NCI-H1694 treated with DMSO at 0.1 percent for 48 hours (cell line): ENCODE measurements at places on chromosomes 12 and 14.

DNA sequence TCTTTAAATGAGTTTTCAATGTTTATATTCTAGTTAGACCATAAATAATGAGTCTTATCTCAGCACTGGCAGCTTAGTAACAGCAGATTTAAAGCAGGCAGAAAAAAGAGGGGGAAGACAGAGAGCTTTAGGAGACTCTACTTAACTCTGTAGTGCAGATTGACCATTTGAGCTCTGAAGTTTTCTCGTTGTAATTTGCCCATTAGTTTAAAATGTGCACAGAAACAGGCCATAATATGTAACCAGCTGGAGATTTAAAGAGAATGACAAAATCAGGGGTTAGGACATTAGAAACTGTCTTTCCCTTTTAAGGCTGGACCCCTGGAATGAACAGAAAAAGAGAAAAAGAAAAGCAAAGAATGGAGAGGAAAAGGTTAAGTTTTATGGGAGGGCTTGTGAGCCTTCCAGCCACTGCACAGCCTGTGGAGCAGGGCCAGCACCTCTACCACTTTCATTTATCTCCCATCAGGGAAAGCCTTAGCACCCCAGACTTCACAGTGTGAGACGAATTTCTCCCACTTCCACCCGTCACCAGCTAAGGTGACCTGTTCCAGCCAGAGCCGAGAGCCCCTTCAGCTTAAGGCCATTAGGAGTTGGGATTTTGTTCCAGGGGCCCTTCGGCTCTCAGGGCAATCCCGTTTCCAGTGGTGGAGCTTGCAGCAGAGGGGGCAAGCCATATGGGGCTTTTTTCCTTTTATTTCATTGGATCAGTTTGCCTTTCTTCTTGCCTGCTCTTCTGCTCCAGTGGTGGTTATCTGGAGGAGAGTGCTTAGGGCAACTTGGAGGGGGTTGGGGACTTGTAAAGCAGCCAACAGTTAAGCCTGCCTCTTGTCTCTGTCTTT is 8.0 kb downstream of the IL22 start:
- no peak for DNase-seq

DNA sequence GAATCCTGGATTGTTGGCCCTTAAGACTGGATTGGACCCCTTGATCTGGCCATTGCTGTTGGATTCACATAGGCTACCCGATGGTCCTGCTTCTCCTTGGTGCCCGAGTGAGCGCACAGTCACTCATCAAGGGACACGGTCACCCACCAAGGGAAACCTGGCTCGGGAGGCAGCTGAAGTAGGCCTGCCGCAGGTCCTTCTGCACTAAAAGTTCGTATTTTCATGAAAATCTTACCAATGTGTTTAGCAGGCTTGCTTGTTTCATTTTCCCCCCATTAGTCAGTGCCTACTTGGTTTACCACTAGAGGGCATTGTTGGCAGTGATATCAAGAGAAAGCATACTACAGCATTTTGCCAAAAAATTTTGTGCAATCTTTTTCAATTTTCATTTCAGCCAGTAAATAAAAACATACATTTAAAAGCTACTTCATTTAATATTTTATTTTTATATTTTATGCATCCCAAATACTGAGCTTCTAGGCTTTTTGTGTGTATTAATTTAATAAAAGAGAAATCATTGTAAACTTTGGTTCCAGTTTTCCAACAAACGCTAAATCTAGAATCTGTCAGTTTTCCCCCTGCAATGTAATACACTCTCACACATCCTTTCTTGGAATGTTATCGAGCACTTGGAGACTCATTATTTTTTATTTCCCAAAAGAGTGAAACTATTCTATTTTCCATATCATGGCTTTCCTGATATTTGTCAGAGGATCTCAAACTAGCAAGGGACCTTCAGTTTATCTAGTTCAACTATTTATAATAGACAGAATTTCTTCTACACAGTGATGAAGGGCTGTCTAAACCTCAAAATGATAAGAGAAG is 116.7 kb downstream of the LMNTD1 start:
- peak; percentile 73 for DNase-seq

GRCh38 chr12:61536117-61536516 is 724.1 kb upstream of the USP15 start:
- DNase-seq: no peak

DNA sequence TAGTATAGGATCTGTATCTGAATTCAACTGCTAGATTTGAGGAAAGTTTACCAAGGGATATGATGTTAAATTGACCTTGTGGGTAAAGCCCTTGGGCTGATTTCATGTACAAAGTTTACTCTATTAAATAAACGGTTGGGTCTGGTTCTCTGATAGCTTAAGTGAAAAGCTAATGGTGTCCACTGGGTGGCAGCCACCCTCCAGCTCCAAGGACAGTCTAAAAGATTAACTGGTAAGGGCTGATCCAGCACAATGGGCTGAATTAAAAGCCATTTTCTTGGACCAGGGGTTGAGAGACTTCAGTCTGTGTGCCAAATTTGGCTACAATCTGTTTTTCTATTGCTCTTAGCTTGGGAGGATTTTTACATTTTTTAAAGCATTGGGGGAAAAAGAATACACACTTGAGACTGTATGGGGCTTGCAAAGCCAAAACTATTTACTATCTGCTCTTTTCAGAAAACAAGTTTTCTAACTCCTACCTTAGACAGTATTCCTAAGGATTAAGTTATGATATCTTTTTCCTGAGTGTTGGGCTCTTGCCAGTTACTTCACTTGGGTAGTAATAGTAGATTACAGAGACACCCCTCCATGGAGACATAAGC is 116.5 kb downstream of the GPHN start:
- DNase-seq: peak; percentile 44

DNA sequence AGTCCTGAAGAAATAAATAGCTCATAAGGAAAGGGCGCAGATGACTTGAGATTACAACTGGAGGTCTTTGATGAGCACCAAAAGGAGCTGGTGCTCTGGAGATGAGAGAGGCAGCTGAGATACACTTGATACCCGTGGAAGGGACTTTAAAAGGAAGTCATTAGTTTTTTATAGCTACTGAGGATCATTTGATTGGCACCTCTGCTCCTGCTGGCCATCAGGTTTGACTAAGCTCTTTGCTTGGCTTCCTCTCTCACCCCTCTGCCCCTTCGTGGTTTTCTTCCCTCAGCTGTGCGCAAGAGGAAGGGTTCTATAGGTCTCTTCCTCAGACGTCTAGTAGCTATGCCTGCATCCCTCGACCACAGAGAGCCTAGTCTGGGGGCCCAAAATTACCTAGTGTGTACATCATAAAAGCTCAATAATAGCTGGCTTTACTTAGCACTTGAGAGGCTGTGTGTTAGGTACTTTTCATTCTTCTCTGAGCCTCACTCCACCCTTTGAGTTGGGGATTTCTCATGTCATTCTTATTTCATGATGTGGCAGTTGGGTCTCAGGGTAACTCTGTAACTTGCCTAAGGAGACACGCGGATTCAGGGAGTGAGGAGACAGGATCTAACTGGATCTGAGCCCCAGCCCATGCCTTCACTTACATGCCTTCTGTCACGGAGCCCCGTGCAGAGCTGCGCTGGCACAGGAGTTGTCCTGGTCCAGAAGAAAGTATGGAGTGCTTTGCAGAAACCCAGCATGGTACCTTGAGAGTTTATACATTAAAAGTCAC is 68.4 kb upstream of the ASPG start:
- DNase-seq: no peak

DNA sequence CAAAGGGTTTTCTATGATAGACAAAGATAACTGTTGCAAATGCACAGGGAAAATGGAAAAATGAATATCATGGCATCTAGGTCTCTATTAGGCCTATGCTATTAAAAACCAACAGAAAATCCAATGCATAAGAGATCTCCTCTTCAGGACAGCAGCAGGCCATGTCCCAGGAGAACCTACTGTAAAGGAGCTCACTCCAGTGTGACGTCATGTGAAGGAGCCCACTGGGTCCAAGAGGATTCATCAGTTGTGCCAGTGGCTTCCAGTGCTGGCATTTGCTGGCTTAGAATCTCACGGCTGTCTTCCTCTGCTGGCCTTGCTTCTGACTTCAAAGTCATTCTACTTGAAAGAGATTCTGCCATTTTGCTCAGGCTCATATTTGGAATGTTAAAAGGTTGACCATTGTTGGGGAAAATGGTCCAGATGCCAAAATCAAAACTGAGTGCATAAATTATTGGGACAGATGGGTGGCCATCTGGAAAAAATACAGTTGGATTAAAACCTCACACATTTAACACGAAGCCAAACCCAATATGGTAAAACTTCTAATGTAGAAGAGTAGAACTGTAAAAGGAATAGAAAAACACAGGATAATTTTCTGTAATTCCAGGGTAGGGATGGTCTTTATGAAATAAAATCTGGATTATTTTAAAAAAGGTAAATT is 75.4 kb upstream of the ARID2 start:
- peak; percentile 25 for DNase-seq
